Common myeloid progenitor, CD34-positive (primary cell): ENCODE measurements at places on chromosomes 4 and X.
A peak's percentile ranks its signal among the peaks of the same experiment; 100 is the strongest.

DNA sequence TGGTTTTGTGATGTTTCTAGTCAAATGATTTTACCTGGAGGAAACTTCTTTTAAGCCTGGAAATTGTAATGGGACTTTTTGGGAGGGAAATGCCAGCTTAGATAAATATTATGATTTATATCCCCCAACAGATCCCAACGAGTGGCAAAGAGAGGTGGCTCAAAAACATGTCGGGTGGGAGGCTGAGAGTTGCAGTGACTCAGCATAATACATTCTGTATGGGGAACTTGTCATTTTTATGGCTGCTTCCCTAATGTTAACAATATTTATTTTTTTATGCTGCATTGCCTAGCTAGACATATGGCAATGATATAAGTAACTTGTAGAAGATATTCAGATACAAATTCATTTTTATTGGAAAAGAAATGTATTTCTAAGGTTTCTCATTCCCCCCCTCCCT is 219.0 kb downstream of the ARHGAP10 start:
- peak; percentile 76 for DNase-seq

GRCh38 chr4:153365003-153365402 is 20.5 kb downstream of the MND1 start:
- DNase-seq = peak; percentile 90

- no peak for DNase-seq
Observed at GRCh38 chrX:44093431-44093830, 120.2 kb upstream of the NDP start.

DNA sequence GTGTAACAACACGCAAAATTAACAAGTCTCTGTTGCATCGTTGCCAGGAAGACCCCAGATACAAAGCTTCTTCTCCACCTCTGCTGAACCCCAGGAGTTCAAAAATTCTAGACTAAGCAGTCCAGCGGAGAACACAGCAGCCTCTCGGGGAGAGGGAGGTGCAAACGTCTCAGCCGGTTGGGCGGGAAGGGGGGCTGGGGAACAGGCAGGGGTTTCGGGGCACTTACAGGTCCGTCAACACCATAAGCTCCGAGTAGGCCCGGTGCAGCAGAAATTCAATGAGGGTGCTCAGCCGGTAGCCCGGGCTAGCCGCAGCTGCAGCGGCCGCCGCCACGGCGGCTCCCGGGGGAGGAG is 394 bp downstream of the MED14 start:
- DNase-seq = peak; percentile 19
